ENCODE measurements at places on chromosomes 5 and 9.

DNA sequence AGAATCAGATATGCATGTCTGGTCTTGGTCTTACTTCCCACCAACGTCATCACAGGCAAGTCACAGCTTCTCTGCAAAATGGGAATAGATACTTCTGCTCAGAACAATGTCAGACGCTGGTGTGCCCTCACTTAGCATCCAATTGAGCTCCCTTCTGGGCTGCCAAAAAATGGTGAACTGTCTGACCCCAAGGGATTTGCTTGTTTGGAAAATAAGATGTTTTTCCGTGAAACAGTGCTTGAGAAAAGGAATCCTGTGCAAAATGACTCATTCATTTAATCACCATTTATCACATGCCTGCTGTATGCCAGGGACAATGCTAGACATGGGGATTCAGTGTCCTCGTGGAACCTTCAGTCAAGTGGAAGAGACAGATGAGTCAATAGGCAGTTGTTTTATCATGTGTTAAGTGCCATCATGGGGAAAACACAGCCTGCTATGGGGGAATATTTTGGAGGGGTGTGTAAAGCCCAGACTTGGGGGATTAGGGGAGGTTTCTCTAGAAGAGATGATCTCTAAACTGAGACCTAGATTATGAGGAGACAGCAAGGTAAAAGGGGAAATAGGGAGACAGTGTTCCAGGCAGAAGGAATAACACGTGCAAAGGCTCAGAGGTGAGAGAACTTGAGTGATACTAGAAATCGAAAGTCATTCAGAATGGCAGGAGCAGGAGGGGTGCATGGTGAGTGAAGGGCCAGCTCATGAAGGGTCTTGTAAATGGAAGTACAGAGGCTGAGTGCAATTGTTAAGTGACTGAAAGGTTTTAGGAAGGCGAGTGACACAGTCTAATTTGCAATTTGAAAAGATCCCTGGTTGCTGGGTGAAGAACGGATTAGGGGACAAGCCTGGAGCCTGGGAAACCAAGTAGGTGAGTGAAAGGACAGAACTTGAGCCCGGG is 3.9 kb downstream of the NIPAL4 start:
- DNase-seq, result no peak

DNA sequence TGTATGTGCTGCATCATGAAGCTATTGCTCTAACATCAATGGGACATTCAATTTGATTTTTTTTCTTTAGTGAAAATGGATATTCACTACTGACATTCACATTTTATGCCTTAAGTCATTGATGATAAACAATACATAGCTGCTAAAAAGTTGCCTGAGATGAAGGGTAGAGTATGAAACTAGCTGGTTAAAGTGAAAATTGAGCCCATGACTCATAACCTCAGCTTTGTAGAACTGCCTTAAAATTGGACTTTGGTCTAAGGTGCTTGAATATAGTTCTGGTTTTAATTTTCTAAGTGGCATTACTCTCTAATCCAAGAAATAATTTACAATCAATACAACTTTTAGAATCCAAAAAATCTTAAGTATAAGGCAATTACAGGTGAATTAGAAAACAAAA is 740.4 kb upstream of the RIOK2 start:
- DNase-seq, result no peak

DNA sequence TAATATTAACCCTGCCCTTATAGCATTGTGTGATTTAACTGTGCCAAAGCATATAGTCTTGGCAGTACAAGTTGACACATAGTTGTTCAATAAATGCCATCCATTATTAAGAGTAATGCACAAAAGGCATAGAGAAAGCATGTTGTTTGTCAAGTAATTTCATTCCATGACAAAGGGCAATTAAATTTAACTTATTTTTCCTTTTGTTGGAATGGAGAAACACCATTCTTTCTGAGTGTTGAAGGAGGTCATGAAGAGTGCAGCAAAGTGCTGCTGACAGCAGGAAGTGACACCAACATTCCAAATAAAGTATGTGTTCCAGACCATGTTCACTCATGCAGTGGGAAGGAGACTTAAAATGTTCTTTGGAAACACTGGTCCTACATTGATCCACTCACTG is 29.1 kb downstream of the ANKDD1B start:
- DNase-seq, result no peak

GRCh38 chr9:137786511-137786920 is 91.1 kb upstream of the CACNA1B start:
- no peak for DNase-seq

DNA sequence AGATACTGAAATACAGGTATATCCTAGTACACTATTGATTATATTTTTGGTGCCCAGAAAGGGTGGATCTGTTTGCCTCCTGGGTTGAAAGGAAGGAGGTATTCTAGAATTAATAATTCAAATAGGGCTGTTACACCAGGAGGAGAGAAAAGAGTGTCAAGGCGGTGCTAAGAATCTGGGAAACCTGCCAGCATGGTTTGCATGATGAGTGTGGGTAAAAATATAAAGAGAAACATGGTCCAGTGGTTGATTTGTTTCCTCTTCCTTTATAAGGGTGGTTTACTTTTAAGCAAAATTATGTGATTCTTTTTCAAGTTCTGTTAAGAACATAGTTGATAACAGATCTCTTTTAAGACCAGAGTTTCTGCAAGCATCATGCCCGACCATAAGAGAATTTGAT is 69.4 kb upstream of the NFIB start:
- no peak for DNase-seq

GRCh38 chr5:113562828-113563400 is 49.4 kb downstream of the YTHDC2 start:
- DNase-seq, result no peak

DNA sequence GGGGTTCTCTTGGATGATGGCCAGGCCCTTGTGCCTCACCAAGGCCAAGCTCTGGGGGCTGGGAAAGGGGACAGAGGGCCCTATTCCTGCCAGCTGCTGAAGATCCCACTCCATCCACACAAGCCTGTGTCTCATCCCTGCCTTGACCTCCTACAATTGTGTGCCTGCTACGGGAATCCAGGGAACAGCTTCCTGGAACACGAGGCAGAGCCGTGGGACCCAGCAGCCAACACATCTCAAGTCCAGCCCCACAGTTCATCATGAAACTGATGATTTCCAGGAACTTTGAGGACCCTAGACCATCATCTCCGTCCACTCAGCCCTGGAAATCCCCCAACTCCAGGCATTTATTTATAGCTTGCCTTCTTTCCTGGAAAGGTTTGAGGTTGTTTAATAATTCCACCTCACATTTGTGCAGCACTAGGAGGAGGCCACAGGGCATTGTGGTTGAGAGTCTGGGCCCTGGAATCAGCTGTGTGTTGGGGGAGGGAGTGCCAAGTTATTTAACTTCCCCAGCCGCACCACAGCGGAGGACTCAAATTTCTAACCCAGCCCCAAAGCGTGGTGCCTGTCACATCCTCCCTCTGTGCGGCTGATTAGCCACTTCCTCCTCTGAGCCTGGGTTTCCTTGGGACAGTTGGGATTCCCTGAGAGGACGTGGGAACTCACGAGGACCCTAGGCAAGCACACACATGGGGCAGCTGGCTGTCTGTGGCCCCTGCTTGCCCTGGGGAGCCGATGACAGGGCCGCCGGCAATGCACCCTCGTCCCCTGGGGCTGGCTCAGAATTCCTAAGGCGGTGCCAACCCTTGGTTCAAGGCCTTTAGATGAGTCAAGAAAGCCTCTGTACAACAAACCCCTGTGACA is 58.2 kb upstream of the GGTA1 start:
- no peak for DNase-seq

DNA sequence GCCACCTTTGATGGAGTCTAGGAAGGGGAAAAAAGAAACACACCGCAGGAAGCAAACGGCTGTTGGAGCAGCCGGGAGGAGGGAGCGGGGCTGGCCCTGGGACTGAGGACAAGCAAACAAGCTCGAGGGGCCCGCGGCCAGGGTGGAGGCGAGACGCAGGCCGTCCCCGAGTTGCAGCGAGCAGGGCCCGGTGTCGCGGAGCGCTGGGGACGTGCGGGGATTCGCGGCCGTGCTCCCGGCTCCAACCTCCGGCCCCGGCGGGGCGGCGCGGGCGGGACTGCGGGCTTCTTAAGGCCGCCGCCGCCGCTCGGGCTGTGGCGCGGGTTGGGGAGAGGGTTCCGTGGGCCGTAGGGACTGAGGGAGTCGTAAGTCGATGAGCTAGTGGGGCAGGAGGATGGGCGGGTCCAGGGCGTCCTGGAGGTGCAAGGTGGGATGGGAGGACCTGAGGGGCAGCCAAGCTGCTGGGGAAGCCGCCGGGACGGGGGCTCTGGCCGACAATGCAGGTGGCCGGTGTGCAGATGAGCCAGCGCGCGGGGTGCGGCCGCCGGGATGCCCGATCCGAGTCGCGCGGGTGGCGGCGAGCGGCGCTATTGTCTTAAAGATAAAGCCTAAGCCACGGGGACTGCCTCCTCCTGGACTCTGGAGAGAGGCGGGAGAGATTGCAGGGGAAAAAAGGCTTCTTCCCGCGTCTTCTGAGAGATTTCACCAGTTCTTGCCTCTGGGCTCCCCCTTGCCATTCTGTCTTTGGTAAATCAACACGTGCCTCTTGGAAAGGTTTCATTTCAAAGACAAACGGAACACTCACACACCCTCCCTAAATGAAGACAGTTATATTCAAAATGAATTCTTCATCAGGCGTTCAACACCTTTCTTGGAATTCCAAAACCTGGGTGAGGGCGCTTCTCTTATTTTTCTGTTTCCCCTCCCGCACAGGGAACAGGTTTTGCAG is 1.6 kb upstream of the HAPLN1 start:
- DNase-seq, result no peak

DNA sequence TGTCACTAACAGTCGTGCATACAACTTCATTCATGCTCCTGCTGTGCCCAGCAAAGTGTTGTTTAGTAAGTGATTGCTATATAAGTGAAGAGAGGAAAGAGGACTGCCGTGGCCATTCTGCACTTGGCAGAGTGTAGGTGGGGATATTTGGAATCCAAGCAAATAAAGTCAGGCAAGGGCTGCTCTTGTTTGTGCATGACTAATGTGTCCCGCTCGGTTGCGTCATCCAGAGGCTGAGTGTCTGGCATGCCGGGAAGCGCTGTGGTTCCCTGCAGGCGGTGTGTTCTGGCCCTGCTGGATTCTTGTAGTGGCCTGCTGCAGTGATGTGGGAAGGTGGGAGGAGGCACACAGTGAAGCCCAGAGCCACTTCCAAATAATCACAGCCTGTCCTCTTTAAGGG is 136.9 kb upstream of the ANKH start:
- no peak for DNase-seq

- no peak for DNase-seq
Observed at GRCh38 chr5:168313596-168314204, 22.3 kb downstream of the WWC1 start.

GRCh38 chr9:1995084-1995483 is 20.1 kb upstream of the SMARCA2 start:
- no peak for DNase-seq

DNA sequence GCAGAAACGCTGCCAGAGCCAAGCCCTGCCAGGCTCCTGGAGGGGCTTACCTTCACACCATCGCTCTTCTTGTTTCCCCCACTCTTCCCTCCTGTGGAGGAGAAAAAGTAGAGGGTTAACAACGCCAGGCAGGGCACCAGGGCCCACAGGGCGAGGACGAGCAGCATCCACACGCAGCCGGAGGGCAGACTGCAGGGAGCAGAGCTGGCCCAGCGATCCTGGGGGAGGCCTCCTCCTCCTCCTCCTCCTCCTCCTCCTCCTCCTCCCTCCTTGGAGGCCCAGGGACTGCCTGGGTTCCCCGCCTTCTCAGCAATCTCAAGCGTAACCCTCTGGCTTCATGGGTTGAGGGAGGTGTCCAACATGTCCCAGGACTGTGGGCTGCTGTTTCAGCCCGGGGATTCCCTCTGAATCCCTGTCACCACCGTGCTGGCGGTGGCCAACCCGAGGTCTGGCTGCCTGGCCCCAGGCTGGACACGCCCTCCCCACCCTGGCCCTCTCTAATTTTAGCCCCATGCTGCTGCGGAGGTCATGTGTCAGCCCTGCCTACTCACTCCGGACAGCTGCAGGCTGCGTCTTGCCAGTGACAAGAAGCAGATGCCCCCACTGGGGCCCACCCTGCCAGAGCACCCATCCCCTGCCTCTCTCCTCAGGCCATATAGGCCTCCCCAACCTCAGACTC is 44.3 kb downstream of the CAMK2A start:
- DNase-seq, result no peak

DNA sequence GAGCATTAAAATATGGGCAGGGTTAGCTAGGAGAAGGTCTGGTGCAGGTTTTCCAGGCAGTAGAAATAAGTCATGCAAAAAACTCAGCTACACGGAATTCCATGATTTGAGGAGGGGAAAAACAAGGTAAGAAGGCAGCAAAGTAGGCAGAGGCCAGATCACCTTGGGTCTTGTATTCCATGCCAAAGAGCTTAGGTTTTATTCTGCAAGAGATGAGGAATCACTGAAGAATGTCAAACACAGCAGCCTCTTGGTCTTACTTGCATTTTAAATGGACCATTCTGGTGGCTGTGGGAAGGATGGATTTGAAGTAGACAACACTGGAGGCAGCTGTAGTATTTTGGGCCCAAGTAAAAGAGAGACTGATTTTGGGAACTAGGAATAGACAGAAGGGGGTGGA is 8.6 kb downstream of the TRPM3 start:
- no peak for DNase-seq

DNA sequence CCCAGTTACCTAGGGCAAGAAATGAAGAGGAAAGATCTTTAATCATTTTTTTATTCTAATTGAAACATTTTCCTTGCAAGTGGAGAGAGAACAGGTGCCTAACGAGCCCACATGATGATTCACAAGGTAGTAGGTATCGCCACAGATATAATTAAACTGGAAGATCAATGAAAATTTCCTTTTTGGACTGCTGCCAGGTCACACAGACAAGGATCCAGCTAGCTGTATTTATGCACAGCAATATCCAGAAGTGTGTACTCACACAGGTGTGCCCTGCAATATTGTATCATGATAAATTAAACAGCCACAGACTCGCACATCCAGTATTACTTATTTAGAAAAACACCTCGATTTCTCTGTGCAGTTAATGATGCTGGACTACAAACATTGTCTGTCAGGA is 294.0 kb upstream of the SMARCA2 start:
- no peak for DNase-seq

GRCh38 chr5:152113401-152113800 is 188.8 kb upstream of the GLRA1 start:
- DNase-seq, result no peak

DNA sequence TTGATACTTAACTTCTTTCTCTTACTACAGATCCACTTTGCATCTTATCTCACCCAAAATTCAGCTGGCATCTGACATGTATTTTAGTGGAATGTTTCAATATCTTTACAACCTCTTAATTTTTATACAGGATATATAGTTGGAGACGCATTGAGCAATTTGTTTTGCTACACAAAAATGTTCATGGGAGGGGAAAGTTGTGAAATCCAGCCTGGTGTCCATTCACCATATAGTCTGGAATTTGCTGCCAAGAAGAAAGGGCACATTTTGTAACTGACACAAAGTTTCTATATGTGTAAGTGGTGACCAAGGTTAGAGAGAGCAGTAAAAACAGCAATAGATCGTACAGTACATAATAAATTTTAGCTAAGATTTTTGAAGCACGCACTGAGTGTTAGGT is 14.0 kb upstream of the CHD1 start:
- no peak for DNase-seq

GRCh38 chr9:99060621-99061020 is 44.3 kb upstream of the TGFBR1 start:
- DNase-seq, result no peak

GRCh38 chr5:115962565-115963402 is 509 bp downstream of the LVRN start:
- no peak for DNase-seq

GRCh38 chr5:11398728-11399127 is 505.5 kb downstream of the CTNND2 start:
- DNase-seq, result no peak
